Activated T-cell treated with anti-CD3 and anti-CD28 coated beads for 1 hour (primary cell): ENCODE measurements at places on chromosomes 12 and 14.

GRCh38 chr14:22978981-22979671, 3.2 kb downstream of the AJUBA start:
- no peak for DNase-seq

- no peak for DNase-seq
Observed at GRCh38 chr12:13680916-13681315, 300.5 kb downstream of the GRIN2B start.

- no peak for DNase-seq
Observed at GRCh38 chr12:89023936-89024335, 328.4 kb downstream of the DUSP6 start.

- no peak for DNase-seq
Observed at GRCh38 chr12:107145397-107145796, 52.0 kb upstream of the CRY1 start.

- DNase-seq, result no peak
Observed at GRCh38 chr12:79274501-79275064, 410.0 kb downstream of the SYT1 start.

- DNase-seq, result no peak
Observed at GRCh38 chr14:59215322-59215721, 26.9 kb downstream of the DAAM1 start.

- no peak for DNase-seq
Observed at GRCh38 chr14:98994561-98994960, 277.4 kb downstream of the BCL11B start.

GRCh38 chr12:46492471-46493085, 120.0 kb upstream of the SLC38A2 start:
- no peak for DNase-seq

- DNase-seq, result no peak
Observed at GRCh38 chr14:75711796-75712211, 50.8 kb downstream of the TTLL5 start.

GRCh38 chr14:104687601-104688504, 1.6 kb upstream of the INF2 start:
- no peak for DNase-seq

GRCh38 chr12:32148372-32148771, 41.7 kb downstream of the BICD1 start:
- no peak for DNase-seq

DNA sequence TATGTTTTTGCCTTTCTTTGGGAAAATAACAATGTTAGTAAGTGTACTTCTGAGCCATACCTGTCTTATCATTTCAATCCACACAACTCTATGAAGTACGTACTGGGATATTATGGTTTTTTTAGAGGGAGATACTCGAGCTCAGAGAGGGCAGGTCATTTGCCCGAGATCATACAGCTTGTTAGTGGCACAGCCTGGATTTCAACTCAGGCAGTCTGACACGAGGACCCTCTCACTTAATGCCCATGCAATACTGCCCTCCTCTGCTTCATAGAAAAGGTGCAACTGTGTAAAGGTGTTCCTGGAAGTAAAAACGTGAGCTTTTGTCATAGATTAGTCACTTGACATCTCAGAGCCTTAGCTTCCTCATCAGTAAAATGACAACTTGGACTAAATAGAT, 128.0 kb downstream of the NDUFA12 start:
- no peak for DNase-seq

GRCh38 chr14:104339829-104340228, 201.4 kb downstream of the KIF26A start:
- no peak for DNase-seq

- DNase-seq, result no peak
Observed at GRCh38 chr12:120230326-120230973, 29.5 kb upstream of the RPLP0 start.

DNA sequence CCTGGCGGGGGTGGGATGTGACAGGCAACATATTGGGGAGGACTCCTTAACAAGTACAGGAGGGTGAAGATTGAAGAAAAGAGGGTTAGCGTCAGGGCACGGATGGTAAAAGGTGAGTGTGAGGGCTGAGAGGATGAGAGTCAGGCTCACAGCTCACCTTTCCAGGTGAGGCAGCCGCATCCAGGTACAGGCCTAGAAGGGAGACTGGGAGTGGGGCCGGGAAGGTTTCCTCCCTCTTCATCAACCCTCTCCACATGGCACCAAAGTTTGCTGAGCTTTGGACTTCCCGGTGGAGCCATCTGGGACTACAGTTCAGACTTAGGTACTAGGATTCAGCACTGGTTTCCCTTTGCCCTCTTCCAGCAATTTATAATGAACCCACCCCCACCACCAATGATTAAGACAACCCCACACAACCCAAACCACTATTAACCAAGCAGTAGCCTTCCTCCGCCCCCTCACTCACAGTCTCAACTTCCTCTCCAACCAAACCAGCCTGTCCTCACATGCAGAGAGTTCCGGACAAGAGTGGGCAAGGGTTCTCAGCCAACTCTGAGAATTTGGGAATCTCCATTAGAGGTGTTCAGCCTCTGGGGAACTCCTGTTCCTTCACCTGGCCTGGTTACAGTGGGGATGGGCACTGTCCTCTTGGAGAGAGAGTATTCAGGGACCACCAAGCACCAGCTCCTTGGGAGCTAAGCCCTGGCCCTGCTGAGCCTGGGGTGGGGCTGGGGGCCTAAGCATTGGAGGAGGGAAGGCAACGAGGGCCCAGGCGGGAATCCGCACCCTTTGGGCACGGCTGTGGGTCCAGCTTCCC, 2.4 kb upstream of the HOXC4 start:
- DNase-seq, result no peak

- peak; percentile 26 for DNase-seq
Observed at GRCh38 chr14:20460458-20461224, 593 bp downstream of the PIP4P1 start.

DNA sequence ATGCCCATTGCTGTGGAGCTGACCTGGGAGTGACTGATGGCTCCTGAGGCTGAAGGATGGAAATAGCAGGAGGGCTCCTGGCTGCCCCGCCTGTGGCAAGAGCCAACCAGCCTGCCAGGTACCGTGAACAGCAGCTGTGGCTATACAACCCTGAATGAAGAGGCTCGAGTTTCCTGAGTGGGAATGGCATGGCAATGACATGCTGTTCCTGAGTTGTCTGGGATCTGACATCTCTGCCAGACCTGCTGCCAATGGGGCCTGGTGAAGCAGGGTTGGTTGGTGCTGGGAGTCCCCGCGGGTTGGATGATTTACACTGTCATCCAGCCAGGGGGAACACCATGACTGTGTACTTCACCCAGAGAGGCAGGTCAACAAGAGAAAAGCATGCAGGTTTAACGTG, 31.8 kb upstream of the LRRC10 start:
- no peak for DNase-seq

DNA sequence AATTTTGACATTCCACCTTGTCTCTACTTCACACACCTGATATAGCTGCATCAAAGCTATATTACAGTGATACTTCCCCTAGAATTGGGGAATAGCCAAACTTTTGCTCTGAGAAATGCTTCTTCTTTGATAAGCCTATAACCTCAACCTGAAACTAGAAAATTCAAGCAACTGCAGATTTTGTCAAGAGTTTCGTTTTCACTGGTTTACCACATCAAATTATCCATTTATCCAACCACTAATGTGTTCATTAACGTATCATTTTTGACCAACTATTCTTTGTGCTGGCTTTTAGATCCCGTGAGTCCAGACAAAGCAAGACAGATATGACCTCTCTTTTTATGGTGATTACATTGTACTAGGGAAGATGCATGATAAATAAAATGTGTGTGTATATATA, 13.5 kb upstream of the TAS2R46 start:
- no peak for DNase-seq

GRCh38 chr14:99382781-99383471, 97.7 kb downstream of the SETD3 start:
- DNase-seq, result no peak

GRCh38 chr12:81077329-81077685, 572 bp upstream of the ACSS3 start:
- DNase-seq, result no peak

GRCh38 chr14:97854918-97855317, 1057.7 kb downstream of the VRK1 start:
- no peak for DNase-seq

DNA sequence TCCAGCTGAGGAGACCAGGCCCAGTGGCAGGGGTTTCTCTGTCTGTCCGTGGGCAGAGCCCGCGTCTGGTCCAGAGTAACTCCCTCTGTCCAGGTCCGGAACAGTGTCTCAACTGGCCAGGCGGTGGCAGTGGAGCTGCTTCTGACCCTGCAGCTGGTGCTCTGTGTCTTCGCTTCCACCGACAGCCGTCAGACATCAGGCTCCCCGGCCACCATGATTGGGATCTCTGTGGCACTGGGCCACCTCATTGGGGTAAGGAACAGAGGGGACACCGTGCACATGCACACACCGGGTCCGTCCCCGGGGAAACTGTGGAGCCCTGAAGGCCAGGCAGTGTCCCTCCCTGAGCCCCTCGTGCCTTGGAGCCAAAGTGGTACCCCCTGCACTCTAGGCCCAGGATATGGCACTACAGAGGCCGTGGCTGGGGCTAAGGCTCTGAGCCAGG, 1.5 kb downstream of the AQP6 start:
- no peak for DNase-seq

DNA sequence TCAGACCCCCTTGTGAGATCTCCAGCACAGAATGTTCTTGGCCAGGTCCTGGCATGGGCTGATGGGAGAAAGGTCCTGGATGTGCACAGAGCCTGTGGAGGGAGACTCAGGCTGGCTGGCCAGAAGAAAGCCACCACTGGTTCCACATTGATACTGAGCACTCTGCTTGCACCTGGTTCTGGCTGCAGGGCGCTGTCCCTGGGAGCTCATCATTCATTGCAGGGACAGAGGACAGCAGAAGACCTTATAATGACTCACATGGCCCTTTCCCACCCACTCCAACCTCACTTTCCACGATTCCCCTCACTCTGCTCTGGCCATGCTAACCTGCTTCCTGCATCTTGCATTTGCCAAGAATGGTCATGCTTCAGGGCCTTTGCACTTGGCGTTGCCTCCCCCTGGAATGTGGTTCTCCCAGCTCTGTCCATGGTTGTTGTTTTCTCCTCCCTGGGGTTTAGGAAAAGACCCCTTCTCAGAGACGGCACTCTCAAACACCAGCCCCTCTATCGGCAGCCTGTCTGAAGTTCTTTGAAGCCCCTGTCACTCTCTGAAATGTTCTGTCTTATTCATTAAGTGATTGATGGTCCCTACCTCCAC, 10.3 kb downstream of the KRT7 start:
- DNase-seq, result no peak

- DNase-seq, result no peak
Observed at GRCh38 chr12:18054925-18055619, 34.9 kb downstream of the RERGL start.

DNA sequence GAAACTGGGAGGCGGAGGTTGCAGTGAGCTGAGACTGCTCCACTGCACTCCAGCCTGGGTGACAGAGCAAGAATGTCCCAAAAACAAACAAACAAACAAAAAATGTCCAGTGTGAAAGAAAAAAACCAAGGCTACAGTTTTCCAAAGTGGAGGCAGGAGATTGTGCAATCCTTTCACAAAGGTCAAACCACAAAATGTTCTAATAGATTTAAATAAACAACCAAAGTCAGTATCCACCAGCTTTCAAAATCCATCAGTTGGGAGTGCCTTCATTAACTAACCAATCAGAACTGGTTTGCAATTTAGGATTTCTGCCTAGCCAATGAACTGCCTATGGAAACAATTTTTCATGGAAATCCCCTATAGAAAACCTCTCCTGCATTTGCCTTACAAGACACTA, 52.3 kb upstream of the TRIM9 start:
- DNase-seq, result no peak

DNA sequence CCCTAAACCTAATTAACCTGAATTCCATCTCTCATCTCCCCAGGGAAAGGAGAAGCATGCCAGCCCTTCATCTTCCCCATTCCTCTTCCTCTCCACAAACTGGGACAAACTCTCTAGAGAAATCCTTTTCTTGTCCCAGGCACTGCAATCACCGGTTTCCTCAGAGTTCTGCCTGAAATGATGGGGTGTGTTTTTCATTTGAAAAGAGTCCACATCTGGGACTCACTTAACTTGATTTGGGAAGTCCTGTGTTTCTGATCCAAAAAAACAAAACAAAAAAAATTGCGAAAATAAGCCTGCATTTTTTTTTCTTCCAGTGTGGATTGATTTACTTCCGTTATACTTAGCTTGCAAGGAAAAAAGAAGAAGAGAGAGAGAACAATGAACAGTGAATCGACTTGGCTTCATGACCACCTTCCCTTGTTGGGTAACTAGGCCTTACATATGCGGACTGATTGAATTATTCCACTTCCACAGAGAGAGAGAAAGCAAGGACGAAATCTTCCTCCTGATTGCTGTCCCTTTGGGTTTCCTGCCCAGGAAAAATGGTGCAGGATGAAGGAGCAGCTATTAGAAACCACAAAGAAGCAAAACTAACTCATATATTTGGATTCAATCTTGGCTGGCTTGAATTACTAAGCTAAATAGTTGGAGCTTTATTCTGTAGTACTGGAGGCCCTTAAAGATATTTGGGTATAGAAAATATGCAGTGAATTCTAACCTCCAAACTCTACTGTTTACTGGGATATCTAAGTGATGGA, 506.2 kb upstream of the TBX3 start:
- no peak for DNase-seq

GRCh38 chr12:107436376-107436775, 249.2 kb upstream of the PWP1 start:
- DNase-seq, result no peak

DNA sequence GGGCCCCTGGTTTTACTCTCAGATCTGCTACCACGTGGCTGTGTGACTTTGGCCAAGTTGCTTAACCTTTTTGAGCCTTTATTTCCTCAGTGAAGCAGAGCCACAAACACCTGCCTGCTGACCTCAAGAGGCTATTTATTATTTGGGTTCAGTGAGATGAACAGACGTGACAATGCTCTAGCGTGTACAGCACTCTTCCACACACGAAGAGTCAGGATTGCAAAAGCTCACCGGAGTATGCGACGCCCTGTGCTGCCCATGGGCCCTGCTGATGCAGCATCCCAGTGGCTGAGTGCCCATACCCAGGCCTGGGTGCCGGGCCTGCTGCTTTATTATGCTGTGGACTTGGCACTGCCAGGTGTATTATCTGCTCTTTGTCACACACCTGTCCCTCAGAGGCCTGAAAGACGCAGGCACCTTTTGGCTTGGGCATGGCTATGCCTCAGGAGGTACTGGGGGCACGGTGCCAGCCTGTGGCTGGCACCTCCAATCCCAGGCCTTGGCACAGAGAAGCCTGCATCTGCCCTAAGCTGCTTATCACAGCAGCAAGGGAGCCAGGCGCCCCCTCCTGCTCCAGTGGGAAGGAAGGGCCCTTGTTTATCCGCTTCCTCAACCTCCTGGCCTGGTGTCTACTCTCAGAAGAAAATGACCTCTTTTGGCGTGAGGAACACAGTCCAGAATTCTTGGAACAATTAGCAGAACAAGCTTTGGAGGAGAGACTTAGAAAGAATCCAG, 22.3 kb upstream of the TC2N start:
- DNase-seq, result no peak

- no peak for DNase-seq
Observed at GRCh38 chr12:58250077-58250476, 308.7 kb downstream of the ATP23 start.
